ENCODE measurements at places on chromosomes 5 and 9. TPM values are rescaled to one million over a fixed set of nuclear protein-coding genes. Genes with fewer than 3 reads are reported as not detected.

DNA sequence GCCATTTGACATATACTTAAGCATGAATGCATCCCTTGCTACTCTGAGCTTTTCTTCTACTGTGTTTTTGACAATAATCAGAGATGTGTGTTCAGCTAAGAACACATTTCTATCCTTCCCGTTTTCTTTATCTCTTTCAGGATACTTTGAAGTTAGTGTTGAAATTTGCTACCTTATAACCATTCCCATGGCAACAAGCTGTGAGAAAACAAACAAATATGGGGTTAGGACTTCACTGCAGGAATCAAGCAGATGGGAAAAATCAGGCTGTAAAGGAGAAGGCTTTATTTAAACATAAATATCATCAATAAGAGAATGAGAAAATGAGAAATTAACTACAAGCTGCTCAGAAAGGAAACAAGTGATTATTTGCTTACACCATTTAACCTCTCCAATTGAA is 35.2 kb downstream of the ZCCHC9 start:
- no peak for DNase-seq

NR4A3 gene
- total RNA-seq = 3.2 TPM

GRCh38 chr9:121958530-121958929 is 134.6 kb downstream of the TTLL11 start:
- no peak for DNase-seq

DNA sequence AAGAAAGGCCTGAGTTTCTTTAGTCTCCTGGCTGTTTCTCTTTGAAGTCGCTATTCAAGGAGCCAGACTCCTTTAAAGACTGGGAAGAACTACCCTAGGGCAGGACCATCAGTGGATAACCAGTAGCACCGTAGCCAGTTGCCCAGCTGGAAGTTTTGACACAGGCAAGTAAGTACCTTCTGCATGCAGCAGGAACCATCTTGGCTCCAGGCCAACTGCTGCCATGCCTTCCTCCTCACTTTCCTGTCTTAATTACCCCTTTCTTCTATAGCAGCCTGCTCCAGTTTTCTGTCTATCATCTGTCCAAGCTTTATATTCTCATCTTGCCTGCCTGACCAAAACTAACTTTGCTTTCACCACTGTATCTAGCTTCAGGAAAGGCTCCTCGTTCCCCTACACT is 149.7 kb upstream of the SV2C start:
- DNase-seq = no peak

Measured in activated CD4-positive, alpha-beta memory T cell treated with anti-CD3 and anti-CD28 coated beads, Interleukin-2, amount 10 ng/mL, durations not matched to agents 7 days and 5 days (primary cell).